ENCODE measurements at places on chromosomes 2 and 18. TPM values are rescaled to one million over a fixed set of nuclear protein-coding genes. Genes with fewer than 3 reads are reported as not detected.

- DNase-seq: no peak
Measured at GRCh38 chr2:137700681-137701080, 263.6 kb upstream of the HNMT start.

DNA sequence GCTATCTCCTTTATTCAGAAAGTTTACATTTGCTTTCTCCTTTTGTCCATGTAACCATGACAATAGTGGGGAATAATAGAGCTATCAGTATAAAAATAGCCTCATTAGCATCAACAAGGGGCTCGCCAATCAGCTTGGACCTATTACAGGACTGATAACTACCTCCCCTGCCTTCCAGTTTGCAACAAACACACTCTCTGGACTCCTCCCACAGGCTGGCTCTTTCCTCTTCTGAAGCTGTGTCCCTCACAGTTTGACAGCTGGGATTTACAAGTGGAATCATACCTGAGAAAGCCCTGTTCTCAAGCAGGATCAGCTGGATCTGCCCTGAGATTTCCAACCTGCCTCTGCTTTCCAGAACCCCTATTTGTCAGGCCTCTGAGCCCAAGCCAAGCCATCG is 162.5 kb downstream of the GRB14 start:
- no peak for DNase-seq

DNA sequence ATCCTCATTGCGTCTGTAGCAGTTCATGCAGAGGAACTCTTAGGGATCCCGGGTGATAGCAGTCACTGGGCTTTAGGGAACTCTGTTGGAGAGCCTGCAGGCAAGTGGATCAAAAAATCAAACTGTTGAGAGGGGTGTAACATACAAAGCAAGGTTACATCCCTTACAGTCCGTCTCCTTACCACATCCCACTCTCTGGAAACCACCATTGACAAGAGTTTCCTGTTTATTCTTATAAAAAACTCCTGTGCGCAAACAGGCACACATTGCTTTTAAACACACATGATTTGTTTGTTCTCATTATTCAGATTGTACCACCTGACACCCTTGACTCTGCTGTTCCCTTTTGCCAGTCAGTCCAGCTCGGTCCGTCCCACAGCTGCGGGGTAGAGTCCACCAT is 137.7 kb downstream of the LTBP1 start:
- no peak for DNase-seq

GRCh38 chr2:79219383-79219988 is 59.9 kb upstream of the REG3A start:
- DNase-seq: peak; percentile 19

DNA sequence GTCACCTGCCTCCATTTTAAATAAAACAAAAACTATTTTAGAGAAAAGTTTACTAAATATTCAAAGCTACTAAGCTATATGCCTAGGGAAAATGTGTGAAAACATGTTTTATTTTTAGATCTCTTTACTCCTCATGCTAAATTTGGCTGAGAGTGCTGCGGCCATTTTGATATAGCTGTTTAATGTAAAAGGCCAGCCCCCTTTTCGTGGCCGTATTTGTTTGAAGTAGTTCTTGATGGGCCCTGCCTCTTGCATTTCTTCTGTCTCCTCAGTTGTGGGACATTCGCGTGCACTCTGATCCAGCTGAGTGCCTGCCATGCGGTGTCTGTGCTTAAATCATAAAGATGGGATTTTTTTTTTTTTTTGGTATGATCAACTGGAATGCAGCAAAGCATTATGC is 64.0 kb downstream of the ZNF407 start:
- DNase-seq: no peak

GRCh38 chr2:23494286-23494685 is 109.3 kb downstream of the KLHL29 start:
- DNase-seq: no peak

DNA sequence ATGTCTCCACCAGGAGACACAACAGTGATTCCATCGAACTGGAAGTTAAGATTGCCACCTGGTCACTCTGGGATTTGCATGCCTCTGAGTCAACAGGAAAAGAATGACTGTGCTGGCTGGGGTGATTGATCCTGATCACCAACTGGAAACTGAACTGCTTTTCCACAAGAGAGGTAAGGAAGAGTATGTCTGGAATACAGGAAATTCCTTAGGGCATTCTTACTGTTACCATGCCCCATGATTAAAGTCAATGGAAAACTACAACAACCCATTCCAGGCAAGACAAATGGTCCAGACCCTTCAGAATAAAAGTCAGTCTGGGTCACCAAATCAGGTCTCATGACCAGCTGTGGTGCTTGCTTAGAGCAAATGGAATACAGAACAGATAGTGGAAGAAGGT is 12.0 kb upstream of the DDX1 start:
- DNase-seq: no peak

DNA sequence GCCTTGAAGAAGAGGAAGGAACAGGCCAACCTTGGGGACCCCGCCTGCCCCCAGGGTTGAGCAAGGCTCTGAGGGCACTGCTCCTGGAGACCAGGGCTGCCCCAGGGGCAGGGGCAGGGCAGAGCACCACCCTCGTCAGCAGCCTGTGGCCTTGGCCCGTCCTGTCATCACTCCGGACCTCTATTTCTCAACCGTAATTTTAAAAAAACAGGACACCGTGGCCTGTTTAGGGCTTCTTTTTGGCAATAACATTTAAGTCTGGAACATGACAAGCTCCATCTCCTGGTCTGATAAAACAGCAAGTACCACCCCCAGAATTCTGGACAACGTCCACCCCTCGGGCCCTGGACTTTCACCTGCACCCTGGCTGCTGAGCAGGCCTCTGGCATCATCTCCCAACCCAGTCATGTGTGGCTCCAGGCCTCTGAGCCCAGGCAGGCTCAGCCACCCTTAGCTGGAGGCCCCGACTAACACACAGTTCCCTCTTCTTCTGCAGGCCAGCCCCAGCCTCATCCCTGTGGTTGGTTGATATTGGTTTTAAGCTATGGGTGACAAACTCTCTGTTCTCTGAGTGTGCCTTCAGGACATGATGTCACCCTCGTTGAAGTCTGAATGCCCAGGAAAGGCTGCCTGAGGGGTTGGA is 22.6 kb upstream of the ID2 start:
- no peak for DNase-seq

RAB31 gene
- polyA plus RNA-seq: 27.1 TPM

CLEC4F gene
- polyA plus RNA-seq: 0.24 TPM
